ENCODE measurements at places on chromosomes 2 and 18.

DNA sequence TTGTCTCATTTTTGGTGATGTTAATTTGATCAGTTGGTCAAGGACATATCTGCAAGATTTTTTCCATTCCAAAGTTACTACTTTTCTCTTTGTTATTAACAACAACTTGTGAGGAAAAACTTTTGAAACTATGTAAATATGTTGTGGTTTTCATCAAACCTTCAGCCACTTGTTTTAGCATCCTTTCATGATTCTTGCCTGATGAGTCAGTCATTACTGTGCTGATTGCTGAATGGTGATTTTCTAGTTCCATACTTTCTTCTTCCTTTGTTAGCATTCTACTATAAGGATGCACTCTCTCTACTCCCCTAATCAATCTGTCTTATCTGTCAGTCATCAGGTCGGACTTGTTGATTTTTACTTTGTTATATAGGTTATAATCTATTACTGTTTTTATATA, 10.9 kb downstream of the TMEM87B start:
- no peak for DNase-seq

GRCh38 chr2:241198381-241199279, 10.2 kb downstream of the ANO7 start:
- no peak for DNase-seq

DNA sequence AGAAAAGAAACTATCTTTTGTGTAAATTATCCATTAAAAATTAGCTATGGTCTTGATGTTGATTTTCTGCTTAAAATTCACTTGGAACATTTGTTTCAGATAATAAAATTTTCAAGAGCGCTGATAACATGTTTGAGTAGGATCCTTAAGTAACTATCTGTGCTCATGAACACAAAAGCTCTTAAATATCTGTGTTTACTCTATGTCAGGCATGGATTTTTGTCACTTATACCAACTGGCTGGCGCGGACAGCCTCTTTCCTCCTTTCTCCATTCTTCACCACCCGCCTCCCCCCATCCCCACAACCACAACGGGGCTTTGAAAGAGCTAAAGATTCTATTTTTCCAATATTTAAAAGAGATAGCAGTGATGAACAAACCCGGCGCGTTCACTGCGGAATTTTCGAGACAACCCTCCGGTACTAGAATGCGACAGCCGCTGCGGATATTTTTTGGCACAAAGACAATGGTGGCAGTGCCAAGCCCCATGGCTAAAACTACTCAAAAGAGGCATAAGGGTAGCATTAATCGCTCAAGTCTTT, 181.5 kb downstream of the TCF4 start:
- DNase-seq: no peak

DNA sequence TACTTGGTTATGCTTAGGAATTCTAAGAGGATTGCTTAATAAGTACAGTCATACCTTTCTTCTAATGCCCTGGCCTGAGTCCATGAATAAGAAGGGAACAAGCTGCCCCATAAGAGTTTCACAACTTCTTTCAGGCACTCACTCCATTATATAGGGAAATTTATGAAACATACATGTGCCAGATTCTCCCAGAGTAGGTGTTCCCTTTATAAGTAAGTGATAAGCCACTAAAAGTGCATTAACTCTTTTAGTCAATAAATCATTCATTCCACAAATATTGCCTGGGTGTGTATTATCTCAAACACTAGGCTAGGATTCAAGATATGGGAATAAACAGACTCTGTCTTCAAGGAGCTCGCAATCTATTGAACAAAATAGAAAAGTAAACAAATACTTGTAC, 84.5 kb upstream of the RBBP8 start:
- no peak for DNase-seq

DNA sequence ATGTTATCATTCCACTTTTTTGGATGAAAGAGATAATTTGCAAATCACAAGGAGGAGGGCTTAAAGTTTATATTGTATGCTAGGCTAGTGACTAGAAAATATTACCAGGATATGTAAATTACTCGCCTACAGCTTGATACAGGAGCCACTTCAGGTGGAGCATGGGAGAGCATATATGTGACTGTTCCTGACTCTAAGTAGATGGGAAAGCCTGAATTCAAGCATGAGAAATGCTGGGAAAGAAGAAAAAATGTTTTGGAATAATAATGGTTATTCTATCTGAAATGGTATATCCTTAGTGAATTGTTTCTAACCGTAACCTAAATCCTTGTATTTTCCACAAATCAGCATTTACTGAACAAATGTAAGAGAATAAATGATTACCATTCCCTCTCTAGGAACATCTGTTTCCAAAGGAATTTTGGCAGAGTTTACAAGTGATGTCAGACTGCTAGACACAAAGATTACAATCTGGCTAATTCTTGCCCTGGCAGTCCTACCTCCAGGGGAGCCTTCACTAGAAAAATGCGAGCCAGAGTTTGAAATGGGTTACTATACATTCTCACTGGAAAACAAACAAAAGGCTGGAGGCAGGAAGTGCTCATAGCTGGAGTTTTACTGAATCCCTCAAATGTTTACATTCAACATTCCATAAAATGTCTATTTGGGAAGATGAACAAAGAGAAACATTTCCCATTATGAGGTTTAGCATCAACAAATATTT, 129.4 kb upstream of the MAPRE2 start:
- DNase-seq: no peak

DNA sequence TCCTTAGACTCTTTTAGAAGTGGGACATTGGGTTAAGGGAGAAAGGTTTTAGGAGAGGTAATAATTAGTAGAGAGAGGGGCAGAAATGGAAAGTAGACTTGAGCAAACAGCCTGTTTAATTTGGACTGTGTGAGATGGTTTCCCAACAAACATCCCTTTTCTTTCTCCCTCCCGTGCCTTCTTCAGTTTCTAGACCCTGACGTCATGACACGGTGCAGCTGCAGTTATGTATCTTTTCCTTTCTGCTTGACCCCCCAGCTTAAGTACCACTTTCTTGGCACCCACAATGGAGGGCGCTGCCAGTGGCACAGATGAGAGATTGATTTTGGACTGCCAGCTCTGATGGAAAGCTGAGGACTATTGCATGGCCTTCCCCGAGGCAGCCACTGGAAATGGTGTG, 86.9 kb upstream of the FAM136A start:
- DNase-seq: no peak

GRCh38 chr2:175152242-175152641, 15.8 kb downstream of the ATF2 start:
- DNase-seq: no peak

DNA sequence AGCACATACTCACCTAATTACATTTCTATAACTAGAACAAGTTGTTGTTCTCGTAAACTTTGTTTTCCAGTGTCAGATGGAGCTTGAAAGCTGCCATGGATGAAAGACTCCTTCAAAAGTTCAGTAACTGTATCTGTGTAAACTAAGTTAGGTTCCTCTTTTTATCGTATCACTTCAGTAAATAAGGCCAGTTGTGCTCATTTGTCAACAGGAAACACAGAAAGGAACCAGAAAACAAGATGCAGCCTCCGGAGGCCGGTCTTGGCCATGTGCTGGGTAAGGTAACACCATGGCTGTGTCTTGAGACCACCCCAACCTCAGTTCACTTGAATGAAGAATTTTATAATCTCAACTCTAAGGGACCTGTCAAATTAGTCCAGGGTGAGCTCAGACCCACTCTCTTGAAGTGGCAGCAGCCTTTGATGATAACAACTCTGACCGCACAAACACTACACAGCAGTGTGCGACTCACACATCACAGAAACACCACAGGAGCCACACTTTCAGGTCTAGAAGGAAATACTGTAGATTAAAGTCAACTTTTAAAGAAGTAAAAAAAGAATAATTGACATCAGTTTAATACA, 213.8 kb downstream of the AFF3 start:
- no peak for DNase-seq

- DNase-seq: no peak
Observed at GRCh38 chr2:99537910-99538485, 48.2 kb upstream of the REV1 start.

DNA sequence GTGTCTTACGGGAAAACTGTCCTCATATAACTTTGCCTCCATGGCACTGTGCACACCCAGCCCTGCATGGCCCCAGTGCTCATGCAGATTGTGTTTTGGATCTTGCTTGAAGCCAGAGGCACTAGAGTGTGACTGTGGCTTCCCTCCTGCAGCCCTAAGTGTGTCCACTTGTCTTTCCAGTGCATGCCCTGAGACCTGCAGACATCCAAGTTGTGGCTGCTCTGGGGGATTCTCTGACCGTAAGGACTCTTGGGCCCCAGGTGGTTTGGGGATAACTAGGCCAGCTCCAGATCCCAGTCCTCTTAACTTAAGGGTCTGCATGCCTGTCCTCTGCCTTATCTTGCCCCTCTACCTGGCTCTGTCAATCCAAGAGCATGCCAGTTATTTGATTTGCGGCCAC, 96.6 kb downstream of the PLB1 start:
- no peak for DNase-seq

GRCh38 chr2:160242893-160243564, 43.0 kb upstream of the ITGB6 start:
- no peak for DNase-seq

DNA sequence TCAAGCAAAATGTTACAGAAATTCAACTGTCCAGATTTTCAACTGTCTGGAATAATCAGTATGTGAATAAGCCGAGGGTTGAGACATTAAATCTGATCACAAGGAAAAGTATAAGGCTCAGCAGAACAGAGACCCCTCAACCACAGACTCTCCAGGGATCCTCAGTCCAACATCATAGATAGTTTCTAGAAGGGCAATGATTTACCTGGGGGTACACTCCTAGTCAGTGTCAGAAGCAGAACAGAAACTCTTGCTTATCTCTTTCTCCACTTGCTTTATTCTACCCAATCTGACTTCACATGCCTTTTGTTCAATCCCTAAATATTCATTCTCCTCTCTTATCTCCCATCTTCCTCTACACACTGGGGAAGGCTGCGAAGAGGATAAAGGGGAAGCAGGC, 36.4 kb downstream of the ICOS start:
- no peak for DNase-seq

- no peak for DNase-seq
Observed at GRCh38 chr2:144259332-144259731, 260.6 kb downstream of the ZEB2 start.

DNA sequence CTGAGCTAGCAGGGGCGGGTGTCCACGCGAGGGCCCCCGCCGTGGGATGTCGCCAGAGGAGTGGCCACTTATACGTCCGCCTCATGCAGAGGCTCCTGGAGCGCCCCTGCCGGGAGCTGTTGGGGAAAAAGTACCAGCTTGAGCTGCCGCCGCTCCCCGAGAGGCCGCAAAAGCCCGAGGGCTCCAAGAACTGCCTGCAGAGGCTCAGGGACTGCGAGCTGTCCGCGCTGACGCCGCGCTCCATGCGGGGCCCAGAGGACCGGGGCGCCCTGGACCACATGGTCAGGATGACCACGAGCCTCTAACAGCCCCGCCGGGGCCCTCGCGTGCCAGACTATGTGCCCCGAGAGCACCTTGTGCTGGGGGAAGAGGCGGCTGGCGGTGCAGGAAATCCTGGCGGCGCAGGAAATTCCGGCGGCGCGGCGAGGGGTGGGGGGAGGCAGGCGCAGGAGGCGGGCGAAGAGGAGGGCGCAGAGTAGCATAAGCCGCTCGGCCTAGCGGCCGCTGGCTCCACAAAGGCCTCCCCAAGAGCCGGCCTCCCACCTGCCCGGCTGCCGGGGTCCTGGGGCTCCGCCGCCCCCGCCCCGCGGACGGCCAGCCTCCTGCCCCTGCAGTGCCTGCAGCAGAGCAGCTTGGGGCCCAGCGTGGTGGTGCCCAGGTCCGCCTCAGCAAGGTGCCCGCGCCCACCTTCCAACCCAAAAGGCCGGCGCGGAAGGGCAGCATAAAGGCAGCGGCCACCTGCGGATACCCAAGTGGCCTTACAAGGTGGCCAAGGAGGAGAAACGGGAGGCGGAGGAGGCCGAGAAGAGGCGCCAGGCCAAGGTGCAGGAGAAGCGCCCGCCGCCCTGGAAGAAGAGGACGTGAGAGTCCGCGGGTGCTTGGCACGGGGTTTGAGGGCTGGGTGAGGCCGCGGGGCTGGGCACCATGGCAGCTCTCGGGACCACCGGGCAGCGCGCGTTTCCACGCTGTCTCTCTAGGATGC, 42.1 kb upstream of the TRIM43B start:
- DNase-seq: peak; percentile 27

DNA sequence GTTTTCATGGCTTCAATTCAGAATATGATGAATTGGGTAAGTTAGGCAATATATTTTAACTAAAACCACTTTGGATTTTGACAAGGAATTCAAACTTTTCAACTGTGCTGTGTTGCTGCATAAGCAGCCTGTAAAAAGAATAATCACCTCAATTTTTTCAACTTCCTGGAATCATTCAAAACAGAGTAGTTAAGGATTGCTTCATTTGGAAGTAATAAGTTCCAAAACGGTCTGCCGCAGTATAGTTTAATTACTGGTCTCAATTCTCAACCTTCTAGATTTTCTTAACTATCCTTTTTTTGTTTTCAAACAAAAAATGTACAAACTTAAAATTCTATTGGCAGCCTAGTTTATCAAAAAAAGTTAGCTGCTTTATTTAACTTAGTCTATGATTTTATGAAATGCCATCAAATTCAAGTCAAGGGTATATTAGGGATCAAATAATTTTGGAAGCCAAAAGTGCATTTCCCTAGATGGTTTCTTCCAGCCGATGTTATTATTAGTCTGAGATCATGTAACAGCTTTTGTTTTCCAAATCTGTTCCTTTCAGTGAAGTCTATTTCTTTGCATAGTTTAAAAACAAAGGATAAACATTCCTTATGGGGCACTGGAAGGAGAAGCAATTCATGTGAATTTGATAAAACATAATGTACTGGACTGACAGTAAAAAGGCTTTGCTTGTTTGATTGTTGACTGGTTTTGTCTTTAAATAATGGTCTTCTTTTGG, 76.1 kb upstream of the ETAA1 start:
- no peak for DNase-seq

DNA sequence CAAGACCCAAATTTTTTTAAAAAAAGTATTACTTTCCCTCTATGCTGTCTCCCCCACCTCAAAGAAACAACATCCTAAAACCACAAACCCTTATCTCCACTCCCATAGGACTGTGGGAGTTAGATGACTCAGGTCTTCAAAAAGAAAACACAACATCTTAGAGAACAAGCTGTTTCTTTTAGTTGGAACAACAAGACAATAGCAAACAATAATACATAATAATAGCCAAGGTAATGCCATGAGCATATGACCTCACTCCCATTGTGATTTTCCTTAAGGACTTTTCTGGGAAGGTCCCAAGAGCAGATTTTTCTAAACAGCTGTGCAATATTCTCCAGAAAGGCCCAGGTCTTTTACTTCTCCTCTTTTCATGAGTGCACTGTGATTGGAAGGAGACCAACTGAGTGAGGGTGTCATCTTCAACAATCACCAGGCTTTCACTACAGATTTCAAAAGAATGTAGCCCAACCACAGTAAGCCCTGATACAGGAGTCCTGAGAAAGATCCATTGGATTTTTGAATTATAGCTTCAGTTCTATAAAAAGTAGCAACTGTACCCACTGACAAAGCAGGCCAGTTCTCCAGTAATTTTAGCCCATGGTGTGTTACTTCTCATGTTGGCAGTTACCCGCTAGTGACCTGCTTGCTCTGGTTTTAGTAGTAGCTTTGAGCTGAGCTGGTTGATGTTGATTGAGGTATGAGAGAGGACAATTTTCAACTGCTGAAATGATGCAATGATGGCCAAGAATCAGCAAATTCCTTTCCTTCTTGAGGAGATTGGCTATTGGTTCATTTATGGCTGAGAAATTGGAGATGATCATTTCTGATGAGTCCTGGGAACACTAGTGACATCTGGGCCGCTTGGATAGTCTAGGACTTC, 144.5 kb upstream of the TCF4 start:
- DNase-seq: no peak
